Activated CD4-positive, alpha-beta T cell treated with anti-CD3 and anti-CD28 coated beads, Interleukin-2, amount 10 ng/mL, durations not matched to agents 24 days and 14 days (primary cell): ENCODE measurements at places on chromosomes 4 and X. TPM values are rescaled to one million over a fixed set of nuclear protein-coding genes. Genes with fewer than 3 reads are reported as not detected.
A peak's percentile ranks its signal among the peaks of the same experiment; 100 is the strongest.

GRCh38 chrX:50202539-50202938 lies 1.7 kb upstream of the AKAP4 start:
- DNase-seq: no peak

DNA sequence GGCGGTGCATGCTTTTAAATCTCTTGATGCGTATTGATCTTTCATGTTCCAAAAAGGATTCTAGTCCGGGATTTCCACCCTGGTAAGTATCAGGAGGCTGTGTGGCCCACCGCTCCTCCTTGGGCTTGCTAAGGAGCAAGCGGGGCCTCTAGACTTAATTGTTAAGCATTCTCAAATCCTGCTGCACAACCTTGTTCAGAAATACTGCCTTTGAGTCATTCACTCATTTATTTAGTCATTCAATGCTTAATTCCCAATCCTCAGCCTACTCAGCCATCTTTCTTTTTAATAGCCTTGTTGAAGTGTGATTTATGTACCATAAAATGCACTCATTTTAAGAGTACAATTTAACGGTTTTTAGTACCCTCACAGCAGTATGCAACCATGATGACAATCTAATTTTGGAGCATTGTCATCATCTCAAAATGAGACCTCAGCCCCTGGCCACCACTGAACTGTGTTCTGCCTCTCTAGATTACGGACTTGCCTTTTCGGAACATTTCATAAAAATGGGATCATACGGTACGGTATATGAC lies 15.6 kb upstream of the SLC2A9 start:
- no peak for DNase-seq

DNA sequence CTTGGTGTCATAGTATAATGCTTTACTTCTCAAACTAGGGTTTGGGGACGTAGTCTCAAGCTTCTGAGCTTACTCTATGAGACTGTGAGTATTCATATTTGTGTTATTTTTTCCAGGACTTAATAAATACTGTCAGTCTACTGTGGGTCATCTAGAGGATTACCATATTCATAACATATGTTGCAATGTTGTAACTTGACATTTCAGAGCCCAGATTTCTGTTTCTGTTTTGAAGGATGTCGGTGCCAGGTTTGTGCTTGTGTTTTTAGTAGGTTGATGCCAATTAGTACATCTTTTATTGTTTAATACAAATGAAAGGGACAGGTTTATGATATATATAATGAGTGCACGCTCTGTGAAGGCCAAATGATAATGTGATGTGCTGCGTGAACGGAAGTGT lies 69.6 kb downstream of the SPANXN4 start:
- no peak for DNase-seq

DNA sequence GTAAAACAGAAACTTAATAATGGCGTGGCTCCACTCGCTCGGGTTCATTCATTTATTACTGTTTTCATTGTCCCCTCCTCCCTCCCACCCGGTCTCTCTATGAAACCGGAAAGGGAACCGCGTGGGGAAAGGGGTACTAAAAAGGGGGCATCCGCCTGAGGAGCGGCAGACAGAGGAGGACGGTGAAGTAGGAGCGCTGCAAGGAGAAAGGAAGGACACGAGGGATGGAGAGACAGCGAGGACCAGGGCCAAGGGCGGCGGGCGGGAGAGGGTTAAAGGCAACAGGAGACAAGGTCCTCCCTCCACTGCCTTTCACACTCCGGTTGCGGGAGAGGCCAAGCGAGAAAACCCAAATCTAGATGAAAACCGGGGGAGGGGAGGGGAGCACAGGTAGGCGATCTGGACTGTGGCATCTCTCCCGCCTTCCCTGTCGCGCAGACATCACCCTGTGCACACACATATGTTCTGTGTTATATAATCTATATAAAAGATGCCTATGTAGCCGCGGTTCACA lies 829 bp downstream of the ELOVL6 start:
- peak; percentile 84 for DNase-seq

GRCh38 chr4:121788896-121789295 lies 12.2 kb upstream of the EXOSC9 start:
- no peak for DNase-seq

Gene FUNDC1
- total RNA-seq: 9.5 and 12.2 TPM in 2 replicates

- no peak for DNase-seq
Observed at GRCh38 chr4:181848357-181848756, 394.8 kb upstream of the TENM3 start.

DNA sequence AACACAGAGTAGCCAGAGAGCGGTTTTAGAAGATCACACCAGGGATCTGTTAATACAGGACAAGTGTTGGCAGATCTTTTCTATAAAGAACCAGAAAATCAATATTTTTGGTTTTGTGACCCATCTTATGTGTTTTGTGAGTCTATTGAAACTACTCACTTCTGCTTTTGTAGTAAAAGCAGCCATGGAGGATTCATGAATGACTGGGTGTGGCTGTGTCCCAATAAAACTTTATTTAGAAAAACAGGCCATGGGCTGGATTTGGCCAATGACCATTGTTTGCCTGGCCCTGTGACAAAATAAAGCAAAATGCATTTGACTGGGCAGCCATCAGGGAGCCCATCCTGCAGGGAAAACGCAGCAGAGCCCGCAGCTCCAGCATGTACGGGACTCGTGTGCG lies 99.9 kb upstream of the ADRA2C start:
- DNase-seq: no peak

- DNase-seq: no peak
Observed at GRCh38 chr4:90142081-90142480, 14.9 kb downstream of the CCSER1 start.

Gene YY2
- total RNA-seq: 1.4 and 2.2 TPM in 2 replicates

Gene TRMT10A
- total RNA-seq: 7.4 and 8.6 TPM in 2 replicates

Gene ZNF275
- 20.1 and 22.1 TPM in 2 replicates for total RNA-seq

DNA sequence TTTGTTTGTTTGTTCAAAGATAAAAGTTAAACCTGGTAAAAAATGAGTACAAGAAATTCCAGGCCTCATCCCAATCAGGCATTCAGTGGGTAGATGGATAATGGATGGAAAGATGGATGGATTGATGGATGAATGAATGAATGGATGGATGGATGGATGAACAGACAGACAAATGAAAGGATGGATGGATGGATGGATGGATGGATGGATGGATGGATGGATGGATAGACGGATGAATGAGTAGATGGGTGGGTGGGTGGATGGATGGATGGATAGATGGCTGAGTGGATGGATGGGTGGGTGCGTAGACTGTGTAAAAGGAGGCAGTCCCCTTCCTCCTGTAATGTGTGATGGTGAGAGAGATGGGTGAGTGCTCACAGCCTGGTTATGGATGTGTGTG lies 206.7 kb downstream of the FRMPD4 start:
- no peak for DNase-seq

DNA sequence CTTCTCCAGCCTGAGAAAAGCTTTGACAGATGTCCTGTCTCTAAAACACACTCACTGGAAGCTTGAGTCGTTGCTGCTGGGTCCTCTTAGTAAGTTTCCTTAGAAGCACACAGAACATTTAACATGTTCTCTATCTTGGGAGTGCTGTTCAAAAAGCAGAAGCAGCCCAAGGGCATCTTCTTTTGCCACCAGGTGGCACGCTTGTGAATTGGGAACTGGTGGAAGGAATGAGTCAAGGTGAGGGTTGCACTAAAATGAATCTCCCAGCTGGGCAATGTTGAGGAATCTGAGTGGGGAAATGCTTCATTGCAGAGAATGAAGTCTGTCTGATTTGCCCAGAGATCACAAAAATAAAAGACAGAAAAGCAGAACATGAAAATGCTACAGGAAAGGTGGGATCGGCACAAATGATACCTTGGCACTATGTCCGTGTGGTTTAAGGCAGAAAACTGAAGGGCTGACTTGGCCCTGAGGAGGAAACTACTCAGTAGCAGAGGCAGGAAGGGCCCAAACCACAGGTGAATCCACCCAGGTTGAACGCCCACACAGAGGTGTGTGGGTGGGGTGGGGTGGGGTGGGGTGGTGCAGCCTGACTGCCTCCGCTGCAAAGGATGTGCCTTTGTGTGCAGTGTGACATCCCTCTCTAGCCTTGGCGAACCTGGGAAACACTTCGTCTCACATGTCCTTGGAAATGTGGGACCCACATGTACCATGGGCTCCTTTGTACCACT lies 26.0 kb downstream of the KIT start:
- peak; percentile 81 for DNase-seq

DNA sequence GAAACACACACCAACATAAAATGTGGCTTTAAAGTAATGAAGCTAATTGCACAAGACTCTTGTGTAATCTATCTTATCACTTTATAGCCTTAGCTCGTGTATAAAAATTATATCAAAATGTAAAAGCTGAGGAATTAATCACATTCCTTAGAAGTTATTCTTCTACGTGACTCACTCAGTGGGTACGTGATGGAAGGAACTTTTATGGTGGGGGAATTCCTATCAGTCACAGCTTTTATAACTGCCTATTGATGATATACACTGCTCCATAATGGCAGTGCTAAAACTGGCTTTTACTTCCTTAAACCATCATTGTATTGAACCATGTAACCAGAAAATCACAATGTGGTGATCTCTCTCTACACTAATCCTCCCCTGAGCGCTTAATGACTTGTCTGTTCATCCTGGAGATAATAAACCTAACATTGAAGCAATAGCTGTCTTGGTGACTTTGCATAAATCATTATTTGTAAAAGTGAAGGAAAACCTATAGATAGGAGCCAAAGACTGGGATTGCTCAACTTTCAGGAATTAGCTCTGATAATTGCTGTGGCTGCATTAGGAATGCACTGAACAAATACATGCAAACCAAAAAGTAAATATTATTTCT lies 276.7 kb downstream of the GBA3 start:
- DNase-seq: no peak

Gene PWWP3B
- total RNA-seq: not detected in 2 replicates

- no peak for DNase-seq
Observed at GRCh38 chrX:119895843-119896326, at the start of gene AKAP14. AKAP14 (plus strand) TSS chrX:119895893; CDS start chrX:119903224, 7,331 bp downstream.

DNA sequence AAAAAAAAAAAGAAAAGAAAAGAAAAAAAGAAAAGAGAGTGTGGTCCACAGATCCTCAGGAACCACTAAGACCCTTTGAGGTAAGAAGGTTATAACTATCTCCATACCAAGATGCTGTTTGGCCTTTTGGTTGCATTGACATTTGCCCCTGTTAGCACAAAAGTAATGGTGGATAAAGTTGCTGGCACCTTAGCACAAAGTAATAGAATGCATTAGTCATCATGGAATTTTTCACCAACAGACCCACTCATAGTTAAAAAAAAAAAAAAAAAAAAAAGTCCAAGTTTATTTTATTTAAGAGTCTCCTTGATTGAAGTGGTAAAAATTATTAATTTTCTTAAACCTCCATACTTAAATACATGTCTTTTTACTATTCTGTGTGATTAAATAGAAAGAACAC lies 78.4 kb upstream of the RBPJ start:
- no peak for DNase-seq

Gene CT45A2
- total RNA-seq: not detected in 2 replicates

GRCh38 chr4:14636563-14636962 lies 365.7 kb upstream of the CPEB2 start:
- DNase-seq: no peak

DNA sequence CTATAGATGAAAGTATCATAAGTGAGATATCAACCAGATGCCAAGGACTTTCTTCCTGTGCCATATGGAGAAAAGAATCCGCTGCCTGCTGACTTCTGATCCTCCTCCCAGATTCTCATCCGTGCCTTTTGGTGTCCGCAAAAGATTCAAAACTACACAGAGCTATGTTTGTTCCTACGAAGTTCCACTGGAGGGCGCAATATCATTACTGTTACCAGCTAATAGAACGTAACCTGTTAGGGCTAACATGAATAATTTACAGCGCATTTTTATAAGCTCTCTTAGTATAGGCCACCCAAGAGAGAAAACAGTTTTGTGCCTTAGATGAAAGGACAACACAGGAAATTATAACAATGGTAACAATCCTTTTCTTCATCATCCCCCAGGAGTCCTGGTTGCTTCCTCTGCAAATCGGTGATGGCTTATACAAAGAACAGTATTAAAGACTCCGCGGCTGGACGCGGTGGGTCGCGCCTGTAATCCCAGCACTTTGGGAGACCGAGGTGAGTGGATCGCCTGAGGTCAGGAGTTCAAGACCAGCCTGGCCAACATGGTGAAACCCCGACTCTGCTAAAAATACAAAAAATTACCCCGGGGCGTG lies 22.8 kb upstream of the CENPVL3 start:
- DNase-seq: peak; percentile 59

DNA sequence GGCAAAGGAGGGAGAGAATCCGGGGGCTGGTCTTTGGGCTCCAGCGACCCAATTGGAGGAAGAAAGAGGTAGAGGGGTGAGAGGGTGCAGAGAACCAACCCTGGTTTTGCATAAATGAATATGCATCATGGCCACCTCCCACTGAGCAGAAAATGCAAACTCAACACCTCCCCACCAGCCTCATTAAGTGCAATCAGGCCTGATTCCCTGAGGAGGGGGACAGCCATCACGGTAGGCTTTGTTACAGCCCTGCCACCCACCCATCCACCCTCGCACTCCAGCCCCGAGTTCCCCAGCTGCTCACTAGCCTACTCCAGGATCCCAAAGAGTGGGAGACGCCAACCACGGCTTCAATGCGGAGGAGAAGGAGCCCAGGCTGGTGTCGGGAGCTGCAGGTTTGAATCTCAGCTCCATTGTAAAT lies 48.3 kb upstream of the MAN2B2 start:
- DNase-seq: no peak

DNA sequence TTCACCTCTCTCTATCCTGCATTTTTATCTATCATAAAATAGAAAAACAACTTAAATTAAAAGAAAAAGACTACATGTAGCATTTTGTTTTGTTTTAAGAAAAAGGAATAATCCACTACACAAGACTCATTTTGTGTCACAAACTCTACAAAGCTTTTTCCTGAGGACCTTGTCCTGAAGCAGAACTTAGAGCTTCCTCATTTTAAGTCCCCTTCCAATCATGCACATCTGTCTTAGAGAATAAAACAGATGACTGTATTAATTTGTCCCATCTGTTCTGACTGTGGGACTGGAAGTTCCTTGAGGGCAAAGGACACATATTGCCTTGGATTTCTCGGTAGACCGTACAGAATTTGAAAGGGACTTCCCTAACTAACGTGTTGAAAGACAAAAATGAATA lies 218.5 kb downstream of the COL25A1 start:
- peak; percentile 13 for DNase-seq
